ENCODE measurements at places on chromosomes 6 and 20.

- DNase-seq = no peak
Observed at GRCh38 chr6:139642346-139642745, 267.9 kb upstream of the CITED2 start.

GRCh38 chr6:227812-228338 is 64.4 kb upstream of the DUSP22 start:
- no peak for DNase-seq

DNA sequence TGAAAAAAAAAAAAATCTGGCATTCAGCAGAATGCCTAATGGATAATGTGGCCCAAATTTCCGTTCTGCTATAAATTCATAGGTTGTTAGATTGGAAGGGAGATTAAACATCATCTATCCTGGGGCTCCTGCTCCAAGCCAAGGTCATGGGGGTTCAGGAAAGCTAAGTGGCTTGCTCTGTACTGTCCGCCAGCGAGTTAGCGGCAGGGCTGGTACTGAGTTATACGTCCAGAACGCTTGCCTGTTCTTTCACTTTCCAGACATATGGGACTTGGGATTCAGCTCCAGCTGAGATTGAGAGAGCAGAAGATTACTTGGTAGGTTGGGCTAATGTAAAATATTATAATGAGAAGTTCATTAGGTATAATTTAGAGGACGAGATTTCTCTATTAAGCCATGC is 858 bp downstream of the RWDD1 start:
- DNase-seq = no peak

DNA sequence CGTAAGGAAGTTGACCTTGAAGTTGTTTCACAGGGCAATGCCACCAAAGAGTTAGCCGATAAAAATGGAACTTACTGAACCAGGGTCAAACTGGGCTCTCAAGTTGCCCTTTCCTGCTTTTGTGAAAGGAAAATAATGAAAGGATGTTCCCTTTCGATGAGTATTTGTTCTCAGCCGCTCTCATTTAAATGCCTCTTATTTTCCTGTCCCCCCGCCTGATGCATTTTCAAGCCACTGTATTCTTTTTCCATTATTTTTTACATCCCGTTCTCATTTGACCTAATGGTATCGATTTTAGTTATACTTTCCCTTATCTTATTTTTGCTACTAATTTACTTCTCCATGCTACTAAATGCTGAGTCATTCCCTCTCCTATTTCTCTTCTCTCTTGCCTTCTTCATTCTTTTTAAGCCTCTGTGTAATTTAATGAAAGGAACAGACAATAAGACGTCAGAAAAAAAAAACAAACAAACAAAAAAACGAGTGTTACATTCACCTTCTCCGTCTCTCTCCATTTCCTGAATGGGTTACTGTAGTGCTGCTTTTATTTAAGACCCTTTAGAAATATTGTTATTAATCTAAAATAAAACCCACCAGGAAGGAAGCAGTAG is 655 bp upstream of the NDUFAF4 start:
- DNase-seq = no peak

GRCh38 chr20:47660983-47661700 is 124.1 kb downstream of the SULF2 start:
- DNase-seq = no peak

GRCh38 chr6:45988635-45989034 is 27.0 kb downstream of the CLIC5 start:
- no peak for DNase-seq

GRCh38 chr20:60255415-60255814 is 297.2 kb downstream of the CDH26 start:
- no peak for DNase-seq

GRCh38 chr6:157298216-157298724 is 25.0 kb downstream of the TMEM242 start:
- no peak for DNase-seq

DNA sequence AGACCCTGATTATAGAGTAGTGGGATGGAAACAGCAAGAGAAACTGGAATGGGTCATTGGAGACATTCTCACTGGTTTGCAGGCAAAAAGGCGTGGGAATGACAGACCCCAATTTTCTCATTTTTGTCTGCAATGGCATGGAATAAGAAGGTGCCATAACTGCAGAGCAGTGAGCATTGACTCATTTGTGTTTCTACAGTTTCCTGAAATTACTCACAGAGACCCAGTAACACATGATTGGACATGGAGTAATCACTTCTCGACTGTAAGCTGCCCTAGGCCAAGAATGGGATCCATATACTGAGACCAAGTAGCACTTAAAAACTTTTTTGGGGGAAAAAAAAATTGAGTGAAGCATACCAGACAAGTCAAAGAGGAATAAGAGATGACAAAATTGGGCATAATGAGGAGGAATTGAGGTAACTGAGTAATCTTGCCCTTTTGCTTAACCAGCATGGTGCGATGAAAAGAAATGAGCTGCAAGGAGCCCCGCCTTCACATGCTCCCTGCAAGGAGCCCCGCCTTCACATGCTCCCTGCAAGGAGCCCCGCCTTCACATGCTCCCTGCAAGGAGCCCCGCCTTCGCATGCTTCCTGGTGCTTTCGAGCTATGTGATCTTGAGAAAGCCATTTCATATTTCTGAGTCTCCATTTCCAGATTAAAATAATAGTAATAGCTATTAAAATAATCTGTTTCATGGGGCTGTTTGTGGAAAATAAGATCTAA is 44.1 kb downstream of the NHSL1 start:
- DNase-seq = peak; percentile 29

GRCh38 chr6:113647143-113647889 is 209.8 kb upstream of the MARCKS start:
- no peak for DNase-seq

- no peak for DNase-seq
Observed at GRCh38 chr6:166415306-166415705, 32.6 kb upstream of the MPC1 start.

DNA sequence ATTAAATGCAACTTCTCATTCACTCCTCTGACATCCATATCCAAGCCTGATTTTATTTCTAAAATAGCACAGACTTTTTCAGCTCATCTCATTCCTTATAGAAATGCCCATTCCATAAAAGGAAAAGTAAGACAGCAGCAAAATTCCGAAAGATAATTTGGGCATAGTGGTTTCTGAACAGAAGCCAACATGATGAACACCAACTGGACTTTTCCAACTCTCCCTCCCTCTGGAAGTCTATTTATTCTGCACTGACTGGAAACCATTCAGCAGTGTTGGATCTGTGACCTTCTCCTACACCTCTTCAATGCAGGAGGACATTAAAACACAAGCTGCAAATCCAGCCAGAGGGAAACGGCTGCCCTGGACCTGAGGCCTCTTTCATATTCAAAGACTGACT is 306.2 kb upstream of the NT5E start:
- DNase-seq = no peak

GRCh38 chr20:37288091-37288490 is 1.4 kb upstream of the MANBAL start:
- DNase-seq = no peak

GRCh38 chr6:44386364-44386928 is 1.1 kb upstream of the CDC5L start:
- DNase-seq = no peak
